ENCODE measurements at places on chromosomes 3 and 15.

GRCh38 chr3:5004319-5005152 lies 25.3 kb downstream of the BHLHE40 start:
- DNase-seq: no peak

DNA sequence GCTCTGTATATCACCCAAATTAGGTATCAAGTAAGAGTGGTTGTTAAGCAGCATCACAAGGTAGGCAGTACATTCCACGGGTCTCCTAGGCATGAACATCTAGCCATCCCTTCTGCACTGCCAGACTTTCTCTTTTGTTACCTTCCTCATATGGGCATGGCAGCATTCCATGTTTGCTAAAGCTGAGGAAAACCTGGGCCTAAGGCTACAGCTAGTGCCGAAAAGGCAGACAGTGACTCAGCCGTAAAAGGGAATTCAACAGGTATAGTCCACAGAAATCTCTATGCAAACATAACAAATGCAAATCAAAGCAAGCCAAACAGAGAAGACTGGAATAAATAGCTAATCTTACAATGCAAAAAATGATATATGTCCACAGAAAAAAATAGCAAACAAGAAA lies 645.4 kb downstream of the ZBBX start:
- DNase-seq: no peak

DNA sequence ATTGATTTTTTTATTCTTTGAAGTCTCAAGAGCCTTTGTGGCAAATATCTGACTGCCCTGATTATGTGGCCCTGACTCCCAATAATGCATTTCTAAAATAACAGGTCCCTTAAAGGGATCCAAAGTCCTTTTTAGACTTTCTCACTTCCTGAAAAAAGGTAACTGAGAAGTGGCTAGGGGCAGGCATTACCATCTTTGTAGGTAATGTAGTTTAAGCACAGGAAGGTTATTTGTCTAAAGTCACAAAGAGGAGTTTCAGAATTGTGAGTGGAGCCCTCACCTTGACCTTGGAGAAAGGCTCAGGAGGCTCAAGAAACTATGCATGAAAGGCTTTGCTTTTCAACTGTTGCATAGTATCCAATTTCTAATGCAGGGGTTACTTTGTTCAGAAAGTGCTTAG lies 142.9 kb upstream of the MRPL3 start:
- DNase-seq: no peak

DNA sequence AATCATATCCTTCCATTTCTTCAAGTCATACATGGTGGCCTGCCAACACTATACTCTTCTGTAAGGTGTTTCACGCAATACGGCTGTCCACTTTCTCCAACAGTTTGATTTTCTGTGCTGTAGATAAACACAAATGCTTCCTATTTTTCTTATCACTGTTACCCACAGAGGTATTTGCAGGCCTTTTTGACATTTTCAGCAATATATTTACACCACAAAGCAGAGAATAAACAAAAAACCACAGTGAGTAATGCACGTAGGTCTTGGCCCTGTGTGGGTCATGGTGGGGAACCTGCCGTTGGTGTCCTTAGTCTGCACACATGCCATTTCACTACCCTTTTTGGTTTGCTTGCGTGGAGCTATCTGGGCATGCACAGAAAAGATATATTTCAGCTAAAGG lies 59.5 kb downstream of the LRRC28 start:
- no peak for DNase-seq

DNA sequence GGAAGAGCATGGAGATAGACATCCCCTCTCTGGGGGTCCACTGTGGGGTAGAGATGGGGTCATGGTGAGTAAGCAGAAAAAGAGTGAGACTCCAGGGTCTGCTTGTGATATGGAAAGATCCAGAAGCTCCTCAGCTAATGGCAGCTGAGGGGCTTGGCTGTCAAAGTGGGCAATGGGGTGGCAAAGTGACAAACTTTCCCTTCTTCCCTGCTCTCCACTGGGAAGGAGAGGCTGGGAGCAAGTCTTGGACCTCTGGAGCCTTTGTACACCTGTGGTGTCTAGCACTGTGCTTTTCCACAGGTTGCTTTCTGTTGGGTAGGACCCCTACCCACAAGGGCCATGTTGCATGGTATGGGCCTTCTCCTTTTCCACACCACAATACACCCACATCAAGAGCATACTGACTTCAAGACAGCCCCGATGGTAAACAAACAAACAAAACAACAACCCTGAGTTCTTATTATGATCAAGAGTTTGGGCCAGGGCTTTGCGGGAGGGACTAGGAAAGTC lies 3.5 kb downstream of the ITGA11 start:
- DNase-seq: no peak

GRCh38 chr15:28935316-28935715 lies 49.5 kb downstream of the APBA2 start:
- DNase-seq: no peak
